ENCODE measurements at places on chromosomes 13 and 19. TPM values are rescaled to one million over a fixed set of nuclear protein-coding genes. Genes with fewer than 3 reads are reported as not detected.

The IZUMO2 gene
- not detected for total RNA-seq

The TGFB1 gene
- 157 TPM for total RNA-seq

The CALR3 gene
- total RNA-seq, result not detected

The PCSK4 gene
- total RNA-seq, result 1.5 TPM

The CYP2S1 gene
- 0.73 TPM for total RNA-seq

The HSD17B14 gene
- total RNA-seq, result 1.3 TPM

The WDR88 gene
- not detected for total RNA-seq

The METTL21C gene
- not detected for total RNA-seq

The C19orf67 gene
- total RNA-seq, result 0.32 TPM

The CYP4F8 gene
- not detected for total RNA-seq

The ZNF808 gene
- total RNA-seq, result 27.4 TPM

The LRRC63 gene
- 0.71 TPM for total RNA-seq

The ZNF440 gene
- total RNA-seq, result 11.9 TPM

The ONECUT3 gene
- total RNA-seq, result not detected

The CD209 gene
- total RNA-seq, result not detected

The FAM216B gene
- not detected for total RNA-seq

The OSCAR gene
- total RNA-seq, result not detected

The THSD1 gene
- 0.49 TPM for total RNA-seq

The INSR gene
- 0.51 TPM for total RNA-seq

The PAK4 gene
- total RNA-seq, result 17.2 TPM

Data from T-helper 1 cell treated with Interleukin-12 subunit alpha and Interleukin-12 subunit beta and Interleukin-4 antibody, amounts not matched to agents 30 ng/mL and 1 ng/mL, for 36 hours (primary cell).